CD8-positive, alpha-beta memory T cell (primary cell): ENCODE measurements at places on chromosomes 1 and 21. TPM values are rescaled to one million over a fixed set of nuclear protein-coding genes. Genes with fewer than 3 reads are reported as not detected.

Gene PLXNA2
- total RNA-seq, result 1.1 TPM

Gene TNFAIP8L2
- total RNA-seq, result 24.6 TPM

Gene PGLYRP3
- not detected for total RNA-seq

Gene AGO4
- 8.3 TPM for total RNA-seq

Gene PGLYRP4
- not detected for total RNA-seq

Gene LTN1
- 22.1 TPM for total RNA-seq

Gene TMEM200B
- 0.38 TPM for total RNA-seq

DNA sequence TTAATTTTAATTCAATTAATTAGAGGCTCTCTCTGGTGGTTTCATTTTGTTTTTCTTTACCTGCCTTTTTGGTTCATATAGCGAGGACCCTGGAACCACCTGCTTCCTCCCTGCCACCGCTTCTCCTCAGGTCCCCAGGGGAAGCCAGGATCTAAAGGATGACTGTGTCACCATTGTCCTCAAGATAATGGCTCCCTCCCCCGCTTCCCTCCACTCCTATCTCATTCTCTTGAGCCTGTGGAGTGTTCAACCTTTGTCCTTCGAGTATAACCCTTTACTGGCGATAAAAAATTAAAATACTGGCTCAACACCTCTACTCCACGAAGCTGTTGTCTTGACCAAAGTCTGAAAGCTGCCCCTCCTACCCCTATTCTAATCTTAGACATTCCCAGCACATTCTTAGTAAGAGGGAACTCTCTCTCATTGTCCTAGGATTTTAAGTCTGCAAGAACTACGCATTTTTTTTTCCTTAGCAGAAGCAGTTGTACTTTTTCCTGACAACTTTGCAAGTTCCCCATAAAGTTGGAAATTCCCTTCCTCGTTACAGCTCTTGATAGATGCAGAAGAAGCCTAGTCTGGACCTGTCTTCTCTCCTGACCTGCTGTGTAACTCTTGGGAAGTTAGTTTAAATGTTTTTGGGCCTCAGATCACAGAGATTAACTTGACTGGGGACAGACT is 12.6 kb upstream of the MAPKAPK2 start:
- H3K4me3 ChIP-seq, result no peak overlapping the region
- DNase-seq, result no peak
- peak overlapping the region; percentile 62 for H3K27ac ChIP-seq

DNA sequence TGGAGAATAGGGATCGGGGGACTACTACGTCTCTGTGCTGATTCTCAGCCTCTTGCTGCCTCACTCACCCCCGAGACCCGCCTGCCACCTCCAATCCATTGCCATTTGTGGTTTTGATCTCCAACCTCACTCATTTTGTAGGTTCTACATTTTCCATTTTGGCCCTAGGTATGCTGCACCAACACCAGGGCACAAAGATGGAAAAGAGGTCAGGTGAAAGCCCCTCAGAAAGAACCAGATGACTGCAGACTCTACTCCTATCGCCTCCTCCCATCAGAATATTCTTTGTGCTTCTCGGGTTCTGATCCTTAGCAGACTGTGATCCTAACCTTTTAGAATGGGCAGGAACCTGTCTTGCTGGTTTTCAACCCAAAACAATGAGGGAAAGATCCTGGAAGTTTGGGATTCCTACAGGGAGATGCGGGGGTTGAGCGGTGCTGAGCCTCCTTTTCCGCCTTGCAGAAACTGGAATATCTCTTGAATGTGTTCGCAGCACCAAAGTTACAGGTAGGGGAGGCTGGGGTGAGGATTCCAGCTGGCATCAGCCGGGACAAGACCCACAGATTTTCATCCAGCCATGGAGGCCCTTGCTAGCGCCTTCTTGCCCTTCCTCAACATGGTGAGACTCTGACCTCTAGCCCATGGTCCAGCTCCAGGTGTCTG is 53.1 kb downstream of the RHBG start:
- no peaks in the 10 kb centered on the region for H3K36me3 ChIP-seq
- DNase-seq, result no peak
- H3K4me3 ChIP-seq, result peak overlapping the region; percentile 62
- peaks cover 25% of the 10 kb centered on the region for H3K4me1 ChIP-seq
- no peak overlapping the region for H3K27ac ChIP-seq
- H3K27me3 ChIP-seq, result peaks cover 46% of the 10 kb centered on the region

DNA sequence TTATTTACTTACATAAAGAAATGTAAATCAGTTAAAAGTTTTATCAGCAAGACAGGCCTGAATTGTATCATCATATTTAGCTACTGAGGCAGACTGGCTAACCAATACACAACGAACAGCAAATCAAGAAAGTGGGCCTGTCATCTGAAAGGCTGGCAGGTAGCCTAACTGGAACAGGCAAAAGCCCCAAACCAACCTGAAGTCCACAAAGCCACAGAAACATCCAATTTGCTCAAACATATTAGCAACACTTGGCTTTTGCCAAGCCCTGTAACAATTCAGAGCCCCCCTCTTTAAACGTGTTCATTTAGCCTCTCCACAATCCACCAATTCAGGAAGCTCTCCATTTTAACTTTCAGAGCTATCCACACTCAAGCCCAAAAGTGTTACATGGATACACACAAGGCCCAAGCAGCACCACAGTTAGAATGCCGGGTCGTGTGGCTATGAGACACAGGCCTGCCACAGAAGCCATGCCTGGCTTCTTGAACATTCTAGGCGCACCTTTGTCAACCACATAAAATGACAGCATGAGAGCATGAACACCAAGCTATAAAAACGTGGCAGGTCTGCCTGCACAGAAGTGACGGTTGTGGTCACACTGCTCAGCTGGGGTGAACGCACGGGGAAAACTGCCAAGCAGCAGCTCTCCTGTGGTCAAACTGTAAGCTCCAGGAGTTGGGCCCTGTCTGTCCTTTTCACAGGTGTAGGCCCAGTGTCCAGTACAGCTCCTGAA is 49.3 kb downstream of the CD34 start:
- H3K27me3 ChIP-seq, result no peaks in the 10 kb centered on the region
- no peak for DNase-seq
- peak overlapping the region; percentile 22 for H3K27ac ChIP-seq
- H3K4me1 ChIP-seq, result peaks cover 86% of the 10 kb centered on the region
- peaks cover 15% of the 10 kb centered on the region for H3K36me3 ChIP-seq

DNA sequence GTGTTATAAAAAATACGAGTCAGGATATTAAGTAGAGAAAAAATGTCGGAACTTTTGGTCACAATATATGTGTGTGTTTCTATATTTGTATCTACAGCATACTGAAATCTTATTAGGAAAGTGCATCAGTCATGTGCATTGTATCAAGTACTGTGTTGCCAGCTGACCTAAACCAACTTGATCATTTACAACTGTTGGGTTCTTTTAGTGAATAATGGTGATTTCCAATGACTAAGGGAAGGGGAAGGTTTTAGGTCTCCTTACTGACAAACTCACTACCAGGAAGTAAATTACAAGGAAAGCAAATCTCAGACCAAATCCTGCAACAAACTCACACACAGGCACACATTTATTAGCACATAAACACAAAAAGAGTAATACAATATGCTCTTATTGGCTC is 142.7 kb downstream of the TSEN15 start:
- H3K27ac ChIP-seq, result no peak overlapping the region
- H3K36me3 ChIP-seq, result no peaks in the 10 kb centered on the region

DNA sequence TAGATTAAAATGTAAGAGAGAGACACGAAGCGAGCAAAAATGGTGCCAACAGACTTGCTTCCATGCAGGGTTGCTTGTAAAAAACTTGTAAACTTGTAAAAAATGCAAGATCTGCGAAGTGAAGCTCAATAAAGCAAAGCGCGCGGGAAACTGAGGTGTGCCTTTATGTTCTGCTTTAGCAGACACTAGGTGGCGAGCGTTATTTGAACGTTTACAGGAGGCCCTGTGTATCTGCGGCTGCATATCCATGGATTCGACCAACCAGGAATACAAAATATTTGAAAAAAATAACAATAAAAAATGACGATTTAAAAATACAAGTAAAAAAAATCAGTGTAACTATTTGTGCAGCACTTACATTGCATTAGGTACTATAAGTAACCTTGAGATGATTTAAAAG is 1.5 kb downstream of the UBE2G2 start:
- H3K27me3 ChIP-seq, result no peaks in the 10 kb centered on the region
- peaks cover 10% of the 10 kb centered on the region for H3K36me3 ChIP-seq
- no peak for DNase-seq
- H3K4me3 ChIP-seq, result peak overlapping the region; percentile 68
- peaks cover 28% of the 10 kb centered on the region for H3K4me1 ChIP-seq

GRCh38 chr21:34630536-34631143 is 15.7 kb upstream of the RCAN1 start:
- no peaks in the 10 kb centered on the region for H3K4me1 ChIP-seq
- H3K27me3 ChIP-seq, result peaks cover 3% of the 10 kb centered on the region
- no peak overlapping the region for H3K27ac ChIP-seq
- no peak overlapping the region for H3K4me3 ChIP-seq

DNA sequence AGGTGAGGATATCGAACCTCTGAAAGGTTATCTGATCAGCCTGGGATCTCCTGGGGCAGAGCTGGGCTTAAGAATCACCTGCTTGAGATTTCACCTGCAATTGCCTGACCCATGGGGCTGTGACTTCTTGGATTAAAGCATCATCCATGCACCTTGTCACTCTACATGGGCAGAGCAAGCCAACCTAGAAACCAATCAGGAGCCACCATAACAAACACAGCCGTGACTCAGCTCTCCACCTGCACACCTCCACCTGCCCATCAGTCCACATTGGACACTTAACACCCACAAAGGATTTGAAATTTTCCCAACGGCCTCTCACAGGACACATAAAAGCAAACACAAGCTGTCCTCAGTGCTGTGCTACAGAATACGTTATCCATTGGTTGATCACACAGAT is 35.1 kb upstream of the ETS2 start:
- no peaks in the 10 kb centered on the region for H3K36me3 ChIP-seq
- no peak for DNase-seq
- no peak overlapping the region for H3K4me3 ChIP-seq
- no peak overlapping the region for H3K27ac ChIP-seq

- H3K27ac ChIP-seq, result no peak overlapping the region
- no peaks in the 10 kb centered on the region for H3K36me3 ChIP-seq
- H3K27me3 ChIP-seq, result no peaks in the 10 kb centered on the region
- DNase-seq, result no peak
- H3K4me3 ChIP-seq, result no peak overlapping the region
- H3K4me1 ChIP-seq, result peaks cover 34% of the 10 kb centered on the region
These were observed 24.3 kb upstream of the BTG2 start for GRCh38 chr1:203281033-203281432.

DNA sequence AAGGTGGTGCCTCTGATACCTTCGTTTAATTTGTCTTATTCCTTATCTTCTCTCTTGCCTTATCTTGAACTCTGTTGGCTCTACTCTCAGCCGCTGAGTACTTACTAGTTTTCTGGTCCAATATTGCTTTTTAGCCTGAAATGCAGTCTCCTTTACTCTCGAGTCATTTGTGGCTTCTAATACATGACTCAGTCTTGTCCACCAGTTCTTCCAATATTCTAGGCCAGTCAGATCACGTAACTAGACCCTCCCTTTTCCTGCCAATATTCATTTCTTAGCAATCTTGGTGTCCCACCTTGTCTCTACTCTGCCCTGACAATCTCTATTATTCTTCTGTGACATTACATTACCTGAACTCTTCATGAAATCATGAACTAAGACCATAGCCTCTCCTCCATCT is 555.8 kb downstream of the DPYD start:
- no peaks in the 10 kb centered on the region for H3K36me3 ChIP-seq
- no peaks in the 10 kb centered on the region for H3K27me3 ChIP-seq
- no peak overlapping the region for H3K4me3 ChIP-seq
- DNase-seq, result no peak
- H3K4me1 ChIP-seq, result no peaks in the 10 kb centered on the region
- no peak overlapping the region for H3K27ac ChIP-seq

GRCh38 chr1:119532324-119532910 is 25.4 kb downstream of the HSD3B1 start:
- no peak for DNase-seq
- no peak overlapping the region for H3K27ac ChIP-seq
- no peaks in the 10 kb centered on the region for H3K27me3 ChIP-seq
- H3K4me3 ChIP-seq, result no peak overlapping the region
- no peaks in the 10 kb centered on the region for H3K36me3 ChIP-seq
- no peaks in the 10 kb centered on the region for H3K4me1 ChIP-seq
